ENCODE measurements at places on chromosomes 12 and 14. TPM values are rescaled to one million over a fixed set of nuclear protein-coding genes. Genes with fewer than 3 reads are reported as not detected.
A peak's percentile ranks its signal among the peaks of the same experiment; 100 is the strongest.

GRCh38 chr12:100058482-100059029 is 73.8 kb upstream of the ANKS1B start:
- DNase-seq, result no peak

DNA sequence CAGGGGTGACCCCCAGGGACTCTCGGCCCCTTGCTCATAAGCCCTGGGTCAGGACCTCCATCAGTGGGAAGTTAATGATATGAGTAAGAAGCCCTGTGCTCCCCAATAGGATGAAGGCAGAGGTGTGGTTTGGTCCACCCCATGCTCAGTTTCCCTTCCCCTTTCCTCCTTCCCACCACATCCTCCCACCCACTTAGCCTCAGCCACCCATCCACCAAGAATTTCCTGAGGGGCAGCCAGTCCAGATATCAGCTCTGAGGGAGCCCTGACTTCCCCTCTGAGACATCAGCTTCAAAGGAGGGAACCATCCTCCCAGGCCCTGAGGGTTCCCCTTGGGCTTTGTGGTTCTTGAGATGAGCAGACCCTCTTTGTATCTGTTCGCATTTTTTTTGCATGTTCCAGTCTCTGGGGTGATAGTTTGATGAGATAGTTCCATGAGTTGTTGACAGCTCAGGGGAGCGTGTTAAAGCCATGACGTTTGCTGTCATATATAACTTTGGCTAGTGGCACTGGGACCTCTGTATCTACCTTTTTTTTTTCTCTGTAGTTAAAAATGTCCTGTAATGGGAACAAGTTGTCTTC is 71.2 kb downstream of the LGMN start:
- DNase-seq, result no peak

Gene IAPP
- not detected for total RNA-seq

Gene CSRP2
- 228 TPM for total RNA-seq

- DNase-seq, result no peak
These were observed 106.2 kb downstream of the NUAK1 start for GRCh38 chr12:106032623-106032925.

DNA sequence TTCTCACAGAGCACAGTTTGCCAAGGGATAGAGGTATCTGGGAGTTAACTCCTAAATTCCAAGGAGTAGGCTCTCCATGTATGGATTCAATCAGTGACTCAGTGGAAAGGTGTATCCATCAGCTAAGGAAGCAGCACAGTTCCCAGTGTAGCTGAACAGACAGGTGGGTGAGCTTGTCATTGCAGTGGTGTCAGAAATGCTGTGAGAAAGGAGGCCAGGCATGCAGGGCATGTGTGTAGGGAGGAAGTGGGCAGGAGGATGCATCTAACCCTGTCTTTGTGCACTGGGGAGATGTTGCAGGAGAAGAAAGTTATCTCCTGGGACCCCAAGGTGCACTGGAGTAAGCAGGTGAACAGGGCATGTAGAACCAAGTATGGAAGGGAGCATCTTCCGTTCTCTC is 539.0 kb downstream of the VRK1 start:
- no peak for DNase-seq

DNA sequence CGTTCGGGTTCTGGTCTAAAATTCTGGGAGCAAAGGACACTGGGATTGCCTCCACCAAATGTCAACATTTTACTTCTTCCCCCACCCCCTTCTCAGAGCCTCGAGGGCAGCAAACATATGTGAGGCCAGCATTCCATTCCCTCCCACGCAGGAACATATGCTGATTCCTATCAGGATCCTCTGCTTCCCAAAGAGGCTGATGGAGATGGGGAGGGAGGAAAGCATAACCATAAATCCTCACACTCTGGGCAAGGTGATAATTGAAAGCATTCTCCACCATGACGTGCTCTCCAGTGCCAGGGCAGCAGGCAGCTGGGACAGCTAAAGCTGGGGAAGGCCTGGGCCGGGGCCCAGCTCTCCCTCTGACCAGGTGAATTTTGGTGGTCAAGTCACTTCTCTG is 395.0 kb downstream of the ZFP36L1 start:
- DNase-seq, result no peak

GRCh38 chr12:22046090-22046967 is at the start of gene CMAS:
CMAS (plus strand) TSS chr12:22046218; CDS start chr12:22046304, 86 bp downstream.
- peak; percentile 90 for DNase-seq

GRCh38 chr14:93917141-93917540 is 10.0 kb upstream of the FAM181A start:
- DNase-seq, result no peak

GRCh38 chr12:120962532-120963020 is 15.8 kb upstream of the HNF1A start:
- DNase-seq, result no peak

DNA sequence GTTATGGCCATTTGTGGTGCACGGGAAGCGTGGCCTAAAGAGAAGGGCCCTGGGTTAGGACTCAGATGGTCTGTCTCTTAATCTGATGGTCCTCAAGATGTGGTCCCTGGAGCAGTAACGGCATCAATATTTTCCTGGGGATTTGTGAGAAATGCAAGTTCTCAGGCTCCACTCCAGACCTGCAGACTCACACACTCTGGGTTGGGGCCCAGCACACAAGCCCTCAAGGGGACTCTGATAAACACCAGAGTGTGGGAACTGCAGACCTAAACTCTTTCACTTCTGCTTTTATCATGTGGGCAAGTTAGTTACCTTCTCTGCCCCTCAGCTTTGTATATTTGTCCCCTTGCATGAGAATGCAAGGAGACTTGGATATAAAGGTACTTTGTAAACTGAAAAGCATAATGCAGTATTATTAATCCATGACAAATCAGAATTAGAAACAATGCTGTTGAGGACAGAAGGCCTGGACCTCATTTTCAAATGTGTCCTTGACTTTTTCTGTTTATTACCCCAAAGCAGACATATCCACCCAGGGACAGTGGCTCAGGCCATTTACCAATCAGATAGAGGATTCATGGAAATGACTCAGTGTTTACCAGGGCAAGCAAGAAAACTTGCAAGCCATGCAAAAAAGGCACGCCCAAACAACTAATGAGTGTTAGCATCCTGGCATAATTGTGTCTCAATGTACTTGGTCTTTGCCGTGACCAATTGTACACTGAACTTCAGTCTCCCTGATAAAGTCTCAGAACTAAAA is 157.0 kb downstream of the ASCL1 start:
- no peak for DNase-seq

GRCh38 chr12:53664191-53664590 is 11.7 kb downstream of the ATP5MC2 start:
- no peak for DNase-seq

Gene PTGR2
- 17.5 TPM for total RNA-seq

GRCh38 chr12:26691234-26691970 is 141.6 kb downstream of the ITPR2 start:
- DNase-seq, result no peak

GRCh38 chr12:21528953-21529352 is 2.9 kb downstream of the SPX start:
- DNase-seq, result no peak

Gene MGP
- total RNA-seq, result not detected

Gene PAX9
- not detected for total RNA-seq

DNA sequence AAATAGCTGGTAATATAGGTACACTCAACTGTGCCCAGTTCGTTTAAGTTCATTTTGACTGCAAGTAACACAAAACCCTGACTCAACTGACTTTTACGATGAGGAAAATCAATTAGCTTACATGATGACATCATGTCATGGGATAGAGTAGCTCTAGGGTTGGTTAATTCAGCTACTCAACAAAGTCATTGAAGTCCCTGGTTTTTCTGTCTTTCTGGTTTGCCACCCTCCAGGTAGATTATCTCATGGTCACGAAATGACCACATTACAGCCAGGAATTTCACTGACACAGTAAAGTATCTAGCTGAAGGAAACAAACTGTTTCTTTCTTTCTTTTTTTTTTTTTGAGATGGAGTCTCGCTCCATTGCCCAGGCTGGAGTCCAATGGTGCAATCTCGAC is 68.5 kb upstream of the FUT8 start:
- no peak for DNase-seq

- no peak for DNase-seq
These were observed 214.9 kb downstream of the ZFP36L1 start for GRCh38 chr14:68577802-68578541.

Gene PDE6H
- total RNA-seq, result not detected

DNA sequence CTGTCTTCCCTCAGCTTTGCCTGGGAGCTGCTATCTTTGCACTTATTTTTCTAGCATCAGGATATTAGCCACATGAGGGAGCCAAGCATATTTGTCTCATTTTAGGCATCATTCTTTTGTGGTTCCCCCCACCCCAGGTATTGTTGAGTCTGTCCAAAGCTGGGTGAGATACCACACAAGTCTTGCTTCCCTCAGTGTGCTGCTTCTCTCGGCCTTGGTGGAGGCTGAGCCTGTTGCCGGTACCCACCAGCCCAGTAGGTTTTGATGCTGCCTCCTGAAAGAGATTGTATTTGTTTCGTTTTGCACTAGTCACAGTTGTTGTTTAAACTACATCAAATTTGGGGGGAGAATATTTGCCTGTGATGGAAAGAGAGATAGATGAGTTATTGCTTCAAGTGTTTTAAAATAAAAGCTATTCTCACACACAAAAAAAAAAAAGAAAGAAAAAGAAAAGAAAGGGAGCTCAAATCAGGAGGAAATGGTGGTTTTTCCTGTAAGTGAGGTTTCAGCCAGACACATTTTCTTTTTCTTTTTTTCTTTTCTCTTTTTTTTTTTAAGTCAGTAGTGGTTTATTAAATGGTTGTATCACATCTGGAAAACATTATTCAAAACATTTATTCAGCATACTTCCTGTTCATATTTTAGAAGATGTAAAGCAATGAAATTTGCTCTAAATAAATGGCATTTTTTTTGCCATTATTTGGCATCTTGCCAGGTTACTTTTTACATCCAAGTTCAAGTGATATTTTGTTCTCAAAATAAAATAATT is 58.5 kb downstream of the SLC4A8 start:
- DNase-seq, result no peak
